ENCODE measurements at places on chromosomes 12 and 14. TPM values are rescaled to one million over a fixed set of nuclear protein-coding genes. Genes with fewer than 3 reads are reported as not detected.
A peak's percentile ranks its signal among the peaks of the same experiment; 100 is the strongest.

GRCh38 chr12:51200156-51200555, 17.7 kb downstream of the POU6F1 start:
- DNase-seq = no peak

DNA sequence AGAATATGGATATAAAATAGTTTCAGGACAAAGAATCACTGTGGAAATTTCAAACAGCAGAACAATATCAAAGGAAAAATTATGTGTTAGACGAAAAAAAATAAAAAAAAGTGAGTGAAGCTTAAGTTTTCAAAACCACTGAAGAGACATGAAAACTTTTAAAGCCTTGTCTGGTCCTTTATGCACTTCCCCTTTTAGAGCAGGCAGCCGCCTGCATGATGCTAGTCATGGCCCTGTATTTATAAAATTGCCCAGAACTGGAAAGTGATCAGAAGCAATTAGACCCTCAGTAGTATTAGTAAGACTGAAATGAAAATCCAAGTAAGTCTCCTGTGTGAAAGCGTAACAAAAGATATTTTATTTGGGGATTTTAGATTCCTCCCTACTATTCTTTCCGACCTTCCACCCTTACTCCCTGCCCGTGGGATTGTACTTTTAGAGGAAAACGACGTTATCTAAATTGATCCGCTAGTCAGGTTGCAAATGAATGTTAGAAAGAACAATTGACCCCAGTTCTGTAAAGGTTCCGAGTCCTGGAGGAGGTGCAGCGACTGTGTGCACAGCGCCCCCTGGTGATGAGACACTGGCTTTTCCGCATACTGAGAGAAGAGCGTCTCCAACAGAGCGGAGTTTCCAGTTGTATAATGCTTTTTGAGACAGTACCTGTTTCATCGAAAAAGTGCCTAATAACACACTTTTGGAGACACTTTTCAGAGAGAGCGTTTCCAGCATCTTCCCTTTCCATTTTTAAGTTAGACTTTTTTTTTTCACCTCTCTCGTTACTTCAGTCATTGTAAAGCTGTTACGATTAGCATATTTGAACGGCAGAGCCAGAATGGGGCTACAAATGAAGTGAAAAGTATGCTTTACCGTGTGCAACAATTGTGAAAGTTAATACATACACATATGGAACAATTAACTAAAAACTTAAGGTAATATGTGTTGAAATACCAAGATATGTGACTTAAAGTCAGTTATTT, 12.4 kb downstream of the MGST1 start:
- peak; percentile 78 for DNase-seq

CCDC184 gene
- 0.51 TPM for total RNA-seq

DNA sequence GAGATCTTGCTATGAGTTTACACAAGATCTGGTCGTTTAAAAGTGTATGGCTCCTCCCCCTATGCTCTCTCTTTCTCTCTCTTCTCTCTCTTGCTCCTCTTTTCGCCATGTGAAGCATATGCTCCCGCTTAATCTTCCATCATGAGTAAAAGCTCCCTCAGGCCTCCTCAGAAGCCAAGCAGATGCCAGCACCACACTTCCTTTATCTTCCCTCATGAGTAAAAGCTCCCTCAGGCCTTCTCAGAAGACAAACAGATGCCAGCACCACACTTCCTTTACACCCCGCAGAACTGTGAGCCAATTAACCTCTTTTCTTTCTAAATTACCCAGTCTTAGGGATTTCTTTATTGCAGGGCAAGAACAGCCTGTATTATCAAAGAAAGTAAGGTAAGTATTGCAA, 152.4 kb downstream of the SEC23A start:
- DNase-seq = no peak

GRCh38 chr12:5900076-5900475, 45.0 kb downstream of the ANO2 start:
- DNase-seq = no peak

TAC3 gene
- total RNA-seq = not detected

DNA sequence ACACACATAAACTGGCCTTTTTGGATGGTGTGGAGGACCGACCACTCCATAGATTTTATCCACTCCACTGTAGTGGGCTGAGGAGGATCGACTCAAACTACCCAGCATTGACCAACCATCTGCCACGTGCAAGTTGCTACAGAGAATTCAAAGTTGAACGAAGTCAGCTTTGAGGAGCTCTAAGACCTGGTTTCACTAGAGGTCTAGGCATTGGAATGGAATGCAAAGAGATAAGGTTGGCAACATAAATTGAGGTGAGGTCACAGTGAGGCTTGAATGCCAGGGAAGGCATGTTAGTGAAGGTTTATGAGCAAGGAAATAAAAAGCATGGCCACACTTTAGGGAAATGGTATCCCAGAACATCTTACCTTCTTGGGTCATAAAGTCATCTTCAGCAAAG, 14.5 kb downstream of the VWF start:
- peak; percentile 37 for DNase-seq

DNA sequence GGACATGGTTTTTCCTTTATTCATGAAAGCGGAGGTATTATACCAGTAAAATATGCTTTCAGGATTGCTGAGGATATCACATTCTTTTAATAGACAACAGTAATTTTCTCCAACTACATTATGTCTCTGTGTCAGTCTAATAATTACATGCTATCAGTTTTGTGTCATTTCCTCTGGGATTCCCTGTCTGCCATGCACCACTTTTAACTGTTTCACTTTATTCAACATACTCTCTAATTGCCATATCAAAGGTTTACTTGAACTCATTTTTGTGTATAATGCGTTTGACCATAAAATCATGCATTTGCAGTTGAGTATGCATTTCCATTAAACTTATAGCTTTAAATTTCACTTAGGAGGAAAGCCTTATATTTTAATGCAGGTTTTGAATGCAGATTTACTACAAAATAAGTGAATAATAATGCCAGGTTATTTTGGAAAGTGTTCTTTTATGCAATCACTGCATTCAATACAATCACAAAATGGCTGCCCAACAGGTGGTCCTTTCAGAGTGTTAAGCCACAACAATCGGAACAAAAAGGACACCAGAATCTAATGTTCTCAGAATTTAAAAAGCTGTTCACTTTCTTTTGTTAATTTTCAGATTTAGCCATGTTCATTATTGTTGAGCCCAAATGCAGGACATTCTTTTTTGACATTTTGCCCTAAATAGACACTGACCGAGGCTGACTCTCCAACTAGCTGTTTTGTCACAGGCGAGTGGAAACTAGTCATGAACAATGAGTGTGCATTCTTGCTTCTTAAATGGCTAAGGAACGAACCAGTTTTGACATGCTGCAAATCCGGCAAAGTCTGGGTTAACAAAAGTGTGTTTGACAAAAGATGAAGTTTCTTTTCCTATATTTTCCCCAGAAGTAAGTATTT, 40.9 kb downstream of the MBIP start:
- DNase-seq = no peak

DNA sequence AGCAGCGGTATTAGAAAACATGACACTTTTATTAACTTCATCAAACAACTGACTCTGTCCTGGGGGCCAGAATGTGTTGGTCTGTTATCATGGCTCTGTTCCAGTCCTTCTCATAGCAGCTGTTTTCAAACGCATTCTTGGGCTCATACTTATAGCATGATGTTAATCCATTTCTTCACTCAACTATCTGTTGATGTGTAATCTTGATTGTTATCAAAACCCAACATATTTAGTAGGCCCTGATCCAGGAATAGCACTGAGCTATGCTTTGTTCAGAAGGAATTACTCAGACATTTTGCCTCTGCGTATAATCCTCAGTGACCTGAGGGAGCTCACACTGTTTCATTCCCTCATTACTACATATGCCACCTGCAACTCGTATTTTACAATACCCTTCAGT, 315.9 kb downstream of the BMP4 start:
- DNase-seq = peak; percentile 28

- DNase-seq = no peak
Measured at GRCh38 chr14:59200195-59200594, 11.7 kb downstream of the DAAM1 start.

All from Daoy (cell line).